WERI-Rb-1 (cell line): ENCODE measurements at places on chromosomes 11 and 22.

- no peak for DNase-seq
Observed at GRCh38 chr22:20089226-20089976, 9.4 kb downstream of the DGCR8 start.

DNA sequence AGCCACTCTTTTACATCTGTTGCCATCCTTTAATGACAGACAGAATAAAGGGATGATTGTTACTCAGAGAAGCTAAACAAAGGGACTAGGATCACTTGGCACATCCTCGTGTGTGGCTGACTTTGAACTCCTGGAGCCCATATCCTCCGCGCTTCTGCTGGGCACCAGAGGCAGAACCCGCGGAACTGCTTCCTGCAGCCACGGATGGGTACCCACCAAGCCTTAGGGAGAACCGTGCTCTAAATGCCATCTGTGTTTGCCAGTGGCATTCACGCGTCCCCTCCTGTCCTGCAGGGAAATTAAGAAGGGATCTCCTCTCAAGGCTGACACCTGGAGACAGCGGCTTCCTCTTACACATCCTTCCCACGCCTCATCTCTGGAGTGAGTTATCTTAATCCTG lies 294.4 kb downstream of the NTM start:
- no peak for DNase-seq

GRCh38 chr22:44493206-44493605 lies 4.8 kb downstream of the RTL6 start:
- DNase-seq = no peak

- DNase-seq = no peak
Observed at GRCh38 chr11:129967996-129968395, 34.6 kb downstream of the PRDM10 start.

DNA sequence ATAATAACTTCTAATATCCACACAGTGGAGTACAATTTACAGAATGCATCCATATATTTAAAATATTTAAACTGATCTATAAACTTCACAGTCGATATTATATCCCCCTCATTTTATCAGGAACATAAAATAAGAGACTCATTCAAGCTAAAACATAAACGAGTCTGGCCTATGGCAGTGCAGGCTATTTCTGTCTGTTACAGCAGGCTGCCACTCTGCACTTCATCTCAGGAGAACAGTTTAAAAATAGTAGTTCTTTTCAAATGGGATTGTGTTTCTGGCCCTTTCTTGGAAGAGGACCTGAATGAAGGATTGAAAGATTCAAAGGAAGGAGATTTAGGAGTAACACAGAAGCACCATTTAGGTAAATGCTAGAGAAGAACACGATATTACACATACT lies 915.7 kb downstream of the NTM start:
- DNase-seq = no peak

DNA sequence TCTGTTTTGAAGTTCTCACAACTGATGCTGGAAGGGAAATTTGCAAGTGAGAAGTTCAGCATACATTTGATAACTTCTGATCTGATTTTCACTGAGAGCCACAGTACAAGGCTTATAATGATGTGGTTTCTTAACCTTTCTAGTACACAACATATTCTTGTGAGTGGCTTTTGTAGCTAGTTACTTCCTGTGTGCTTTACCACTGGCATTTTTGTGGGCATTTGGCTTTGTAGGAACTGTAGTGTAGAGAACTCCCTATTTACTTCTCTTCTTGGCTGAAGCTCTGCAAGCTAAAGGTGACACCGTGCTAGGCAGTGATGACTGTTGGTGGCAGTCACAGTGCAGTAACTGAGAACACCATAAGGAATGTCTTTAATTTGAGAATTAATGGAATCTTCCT lies 14.9 kb downstream of the USP47 start:
- no peak for DNase-seq

DNA sequence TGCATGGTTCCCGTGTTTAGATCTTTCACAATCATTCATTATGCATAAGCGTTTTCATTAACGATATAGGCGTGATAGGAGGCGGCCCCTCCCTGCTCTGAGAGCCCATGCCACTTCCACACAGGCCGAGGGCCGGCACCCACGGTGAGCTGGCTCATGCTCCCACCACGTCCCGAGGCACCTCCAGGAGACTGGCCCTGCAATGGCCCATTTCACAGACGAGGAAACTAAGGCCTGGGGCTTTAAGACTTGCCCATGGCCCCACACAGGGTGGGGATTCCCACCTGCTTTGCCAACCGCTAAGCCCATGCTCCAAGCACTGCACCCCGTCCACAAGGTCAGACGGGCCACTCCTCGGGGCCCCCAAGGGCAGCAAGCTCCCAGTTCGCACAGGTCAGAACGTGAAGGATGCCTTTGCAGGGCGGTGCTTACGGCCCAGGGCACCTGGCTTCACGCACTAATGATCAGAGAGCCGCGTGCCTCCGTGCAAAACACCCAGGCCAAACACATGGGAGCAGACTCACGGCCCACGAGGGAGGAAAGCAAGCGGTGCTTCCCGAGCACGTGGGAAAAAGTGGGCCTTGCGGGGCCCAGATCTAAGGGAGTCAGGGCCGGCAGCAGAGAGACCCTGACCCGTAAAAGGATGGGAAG lies 8.3 kb downstream of the OSBPL5 start:
- DNase-seq = no peak

DNA sequence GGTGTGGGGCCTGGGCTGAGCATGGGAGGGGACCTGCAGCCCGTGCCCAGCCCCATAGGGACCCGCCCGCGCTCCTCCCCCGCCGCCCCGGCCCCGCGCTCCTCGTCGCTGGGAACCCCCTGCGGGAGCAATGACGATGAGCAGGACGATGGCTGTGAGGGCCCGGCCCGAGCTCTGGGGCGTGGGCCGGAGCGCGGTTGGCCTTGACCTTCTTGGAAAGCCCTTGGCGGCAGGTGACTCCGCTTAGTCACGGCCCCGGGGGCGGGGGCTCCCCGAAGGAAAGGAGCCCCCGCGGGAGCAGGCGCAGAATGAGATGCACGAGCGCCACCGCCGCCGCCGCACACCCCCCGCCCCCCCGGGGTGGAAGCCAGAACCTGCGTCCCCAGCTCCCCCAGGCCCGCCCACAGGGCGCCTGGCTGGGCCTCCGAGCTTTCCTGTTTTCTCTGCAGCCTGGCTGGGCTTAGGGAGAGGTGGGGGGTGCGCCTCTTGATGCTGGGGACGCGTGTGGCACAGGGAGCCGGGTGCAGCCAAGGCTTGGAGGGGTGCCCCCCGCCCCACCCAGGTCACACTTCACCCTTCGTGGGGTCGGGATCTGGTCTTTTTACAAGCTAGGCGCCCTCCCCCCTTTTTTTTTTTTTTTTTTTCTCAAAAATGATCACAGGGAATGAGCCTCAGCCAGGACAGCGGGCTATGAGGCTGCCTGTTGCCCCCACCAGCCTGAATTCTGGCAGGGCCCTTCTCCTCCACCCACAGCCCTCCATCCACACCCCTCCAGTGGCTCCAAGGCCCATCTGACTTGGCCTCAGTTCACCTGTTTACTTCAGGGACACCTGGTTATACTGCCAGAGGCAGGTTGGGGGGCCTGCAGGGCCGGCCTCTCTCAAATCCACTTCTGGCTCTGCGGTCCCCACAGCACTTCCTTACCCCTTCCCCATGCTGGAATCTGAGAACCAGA lies 17.9 kb downstream of the CRELD2 start:
- DNase-seq = peak; percentile 84

GRCh38 chr11:57164317-57164716 lies 17.4 kb upstream of the LRRC55 start:
- DNase-seq = no peak

- no peak for DNase-seq
Observed at GRCh38 chr11:132904607-132905006, 627.7 kb downstream of the OPCML start.

DNA sequence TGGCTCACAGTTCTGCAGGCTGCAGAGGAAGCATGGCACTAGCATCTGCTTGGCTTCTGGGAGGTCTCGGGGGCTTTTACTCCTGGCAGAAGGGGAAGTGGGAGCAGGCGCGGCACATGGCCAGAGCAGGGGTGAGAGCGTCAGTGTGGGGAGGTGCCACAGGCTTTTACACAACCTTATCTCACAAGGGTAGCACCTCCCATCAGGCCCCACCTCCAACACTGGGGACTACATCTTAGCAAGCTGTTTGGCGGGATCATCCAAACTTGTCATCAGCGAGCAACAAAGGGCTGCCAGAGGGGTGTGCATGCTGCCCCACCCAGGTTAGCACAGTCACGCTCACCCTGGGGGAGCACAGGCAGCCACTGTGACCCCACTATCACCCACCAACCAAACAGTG lies 18.9 kb upstream of the YPEL1 start:
- DNase-seq = peak; percentile 67

DNA sequence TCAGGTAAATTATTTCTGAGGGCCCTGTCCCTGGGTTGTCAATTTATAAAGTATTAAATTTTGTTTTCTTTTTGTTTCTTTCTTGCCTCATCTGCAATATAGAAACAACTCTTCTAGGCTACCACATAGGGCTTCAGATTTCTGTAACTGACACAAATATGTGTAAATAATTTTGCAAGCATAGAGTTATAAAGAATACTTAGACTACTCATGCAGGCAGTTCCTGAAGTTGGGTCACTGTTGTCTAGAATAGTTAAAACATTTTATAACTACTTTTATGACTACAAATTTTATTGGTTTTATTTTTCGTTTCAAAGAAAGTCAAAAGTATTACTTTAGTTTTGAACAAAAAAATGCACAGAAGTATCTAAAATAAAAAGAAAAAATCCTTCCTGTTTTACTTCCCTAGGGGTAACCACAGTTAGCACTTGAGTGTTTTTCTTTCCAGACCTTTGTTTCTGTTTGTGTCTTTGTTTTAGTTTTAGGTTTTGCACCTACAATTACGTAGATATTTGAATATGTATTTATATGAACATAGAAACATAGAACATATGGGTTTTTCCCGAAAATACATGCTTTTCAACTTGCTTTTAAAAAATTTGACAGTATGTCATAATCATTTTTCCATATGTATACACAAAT lies 12.4 kb upstream of the TMEM123 start:
- no peak for DNase-seq

DNA sequence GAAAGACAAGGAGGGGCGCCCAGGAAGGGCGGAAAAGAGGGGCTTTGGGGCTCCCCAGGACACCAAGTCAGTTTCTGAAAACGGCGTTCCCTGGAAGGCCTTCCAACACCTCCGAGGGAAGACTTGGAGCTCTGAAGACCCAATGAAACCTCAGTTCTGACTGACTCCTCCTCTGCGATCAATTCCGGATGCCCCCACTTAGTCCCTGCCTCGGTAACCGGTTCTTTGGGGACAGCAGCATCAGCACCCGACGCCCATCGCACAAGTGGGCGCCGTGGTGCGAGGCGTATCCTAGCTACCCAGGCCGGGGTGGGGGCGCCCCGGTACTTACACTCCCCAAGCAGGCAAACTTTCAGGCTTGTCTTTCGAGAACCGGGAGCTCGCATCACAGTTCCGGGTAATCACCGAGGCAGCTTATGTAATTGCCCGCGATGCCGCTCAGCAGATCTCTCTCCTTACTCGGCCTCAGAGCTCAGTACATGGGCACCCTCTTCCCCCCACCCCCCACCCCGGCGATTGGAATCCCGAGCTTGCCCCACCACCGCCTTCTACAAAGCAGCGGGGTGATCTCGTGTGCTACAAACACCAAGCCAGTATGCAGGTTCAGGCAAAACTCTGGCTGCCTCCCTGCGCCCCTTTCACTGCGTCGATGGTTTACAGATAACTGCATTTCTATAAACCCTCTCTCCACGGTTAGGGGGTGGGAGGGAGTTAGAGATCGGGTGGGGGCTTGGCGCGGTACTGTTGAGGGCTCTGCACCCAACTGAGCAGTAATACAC lies 2.0 kb downstream of the TENM4 start:
- DNase-seq = no peak

- no peak for DNase-seq
Observed at GRCh38 chr11:44316659-44317240, 6.8 kb upstream of the ALX4 start.

DNA sequence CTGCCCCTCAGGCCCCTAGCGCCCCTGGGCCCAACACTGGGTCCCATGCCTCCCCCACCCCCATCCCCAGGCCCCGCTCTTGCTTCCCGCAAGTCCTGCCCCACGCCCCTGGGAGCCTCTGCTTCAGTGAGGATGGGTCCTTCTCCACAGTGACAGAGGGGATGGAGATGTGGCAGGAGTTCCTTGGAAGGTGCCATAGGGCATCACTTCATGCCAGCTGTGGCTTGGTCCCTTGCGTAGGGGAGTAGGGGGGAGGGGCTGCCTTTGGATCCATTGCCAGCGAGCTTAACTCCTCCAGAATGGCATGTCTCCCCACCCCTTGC lies 9.5 kb upstream of the TBC1D22A start:
- DNase-seq = no peak

DNA sequence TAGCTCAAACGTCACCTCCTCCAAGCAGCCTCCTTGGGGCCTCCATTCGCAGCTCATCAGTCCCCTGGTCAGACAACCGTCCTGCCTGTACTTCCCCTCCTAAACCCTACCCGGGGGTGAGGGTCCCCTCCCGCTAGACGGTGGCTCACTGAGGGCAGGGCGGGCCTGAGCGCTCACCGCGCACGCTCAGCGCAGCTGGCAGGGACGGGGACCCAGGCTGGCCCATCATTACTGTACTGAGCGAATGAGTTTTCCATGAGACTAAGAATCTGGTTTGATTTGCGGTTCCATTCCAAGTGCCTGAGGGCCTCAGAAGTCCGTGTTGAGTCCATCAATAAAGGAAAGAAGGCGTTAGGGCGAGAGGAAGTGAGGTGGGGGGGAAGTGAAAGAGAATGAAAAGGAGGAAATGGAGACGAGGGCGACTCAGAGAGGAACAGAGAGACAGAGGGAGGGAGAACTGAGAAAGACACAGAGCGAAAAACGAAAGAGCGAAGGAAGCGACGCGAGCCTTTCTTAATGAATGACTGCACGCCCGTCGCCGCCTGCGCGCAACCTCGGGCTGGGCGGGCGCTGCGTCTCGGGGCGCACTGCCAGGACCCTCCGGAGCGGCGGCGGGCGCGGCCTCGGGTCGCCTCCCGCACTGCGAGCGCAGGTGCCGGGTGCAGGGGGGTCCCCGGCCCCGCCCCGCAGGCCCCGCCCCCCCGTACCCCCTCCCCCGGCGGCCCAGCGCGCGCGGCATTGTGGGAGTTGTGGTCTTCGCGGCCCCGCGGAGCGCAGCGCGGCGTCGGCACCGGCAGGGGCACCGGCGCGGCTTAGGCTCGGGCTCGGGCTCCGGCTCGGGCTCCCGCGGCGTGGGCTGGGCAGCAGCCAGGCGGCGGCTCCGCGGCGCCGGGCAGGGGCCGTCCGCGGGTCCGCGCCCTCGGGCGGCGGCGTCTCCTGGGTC lies at the start of gene ASPHD2:
TSS of gene ASPHD2 (plus strand) at position 746 of the 943 bp plus-strand sequence. CDS start 4,356 bp downstream, outside the sequence.
- DNase-seq = peak; percentile 65
